Effector memory CD8-positive, alpha-beta T cell (primary cell): ENCODE measurements at places on chromosomes 6 and 20.

DNA sequence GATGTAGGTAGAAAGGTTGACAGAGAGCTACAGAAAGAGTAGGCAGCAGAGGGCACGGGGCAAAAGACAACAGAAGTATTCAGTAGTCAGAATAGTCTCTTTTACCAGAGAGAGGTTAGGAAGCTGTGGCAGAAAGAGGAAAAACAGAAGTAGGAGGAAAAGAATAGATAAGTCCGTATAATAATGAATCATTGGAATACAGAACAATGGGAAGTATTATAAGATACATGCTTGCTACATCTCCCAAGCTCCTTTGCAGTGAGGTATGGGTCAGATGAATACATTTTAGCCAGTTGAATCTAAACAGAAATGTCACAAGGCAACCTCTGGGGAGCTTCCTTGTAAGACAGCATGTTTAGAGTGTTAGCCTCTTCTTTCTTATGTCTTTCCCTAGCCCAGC is 570.5 kb upstream of the CITED2 start:
- DNase-seq = no peak

GRCh38 chr20:36925234-36925633 is 26.3 kb downstream of the SAMHD1 start:
- no peak for DNase-seq

- no peak for DNase-seq
Observed at GRCh38 chr6:22884456-22884855, 315.1 kb downstream of the HDGFL1 start.

GRCh38 chr6:78502386-78502887 is 364.9 kb upstream of the IRAK1BP1 start:
- no peak for DNase-seq

GRCh38 chr6:167762259-167762962 is 64.3 kb upstream of the AFDN start:
- no peak for DNase-seq

- no peak for DNase-seq
Observed at GRCh38 chr6:117619178-117619577, 16.9 kb upstream of the GOPC start.

DNA sequence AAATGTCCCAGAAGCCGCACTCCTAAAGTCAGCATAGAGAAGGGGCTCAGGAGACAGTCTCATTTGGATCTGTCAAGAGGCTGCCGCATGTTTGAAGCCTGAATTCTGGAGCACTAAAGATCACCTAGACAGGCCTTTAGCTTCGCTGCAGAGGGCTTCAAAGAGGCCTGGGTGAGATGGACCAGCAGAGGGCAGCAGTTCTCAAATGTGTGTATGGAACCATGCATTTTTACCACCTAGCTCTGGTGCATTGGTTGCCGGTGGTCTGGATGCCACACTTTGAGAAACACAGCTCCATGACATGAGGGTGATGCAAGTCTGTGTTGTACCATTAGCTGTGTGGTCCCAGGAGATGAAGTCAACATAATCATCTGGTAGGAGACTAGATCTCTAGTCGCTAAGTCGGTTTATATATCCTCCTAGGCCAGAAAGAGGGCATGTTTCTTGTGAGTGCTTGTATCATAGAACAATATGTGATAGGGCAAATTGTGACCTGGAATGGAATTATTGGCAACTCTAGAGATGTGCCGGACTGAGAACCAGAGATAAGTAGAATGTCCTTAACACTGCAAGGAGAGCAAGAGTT is 64.8 kb downstream of the KIAA0319 start:
- peak; percentile 77 for DNase-seq

DNA sequence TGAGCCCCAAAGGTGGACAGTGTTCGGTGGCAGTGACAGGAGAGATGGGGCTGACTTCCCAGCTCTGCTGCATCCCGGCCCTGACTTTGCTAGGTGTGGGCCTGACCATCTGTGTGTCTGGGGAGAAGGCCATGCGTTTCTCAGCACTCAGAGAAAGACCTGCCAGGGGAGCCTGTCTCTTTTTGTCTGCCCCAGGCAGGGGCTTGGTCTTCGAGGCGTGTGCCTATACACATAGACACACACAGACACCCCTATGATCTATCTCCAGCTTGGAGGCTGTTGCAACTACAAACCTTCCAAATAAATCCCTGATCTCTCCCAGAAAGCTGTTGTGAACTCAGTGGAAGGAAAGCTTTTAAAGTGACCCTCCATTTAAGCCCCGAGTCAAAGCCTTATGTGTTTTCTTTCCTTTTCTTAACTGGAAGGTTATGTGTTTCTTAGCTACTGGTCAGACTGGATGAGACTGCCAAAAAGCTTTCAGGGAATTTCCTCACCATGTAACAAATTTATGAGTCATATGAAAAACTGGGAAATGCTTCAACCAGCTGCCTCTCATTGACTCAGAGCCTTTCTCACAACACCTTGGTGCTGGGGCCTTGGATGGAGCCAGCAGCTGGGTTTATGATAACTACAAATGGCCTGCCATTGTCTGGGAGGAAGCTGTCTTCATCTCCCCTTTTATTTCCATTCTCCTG is 102.6 kb downstream of the CDC5L start:
- no peak for DNase-seq

GRCh38 chr6:45626087-45626891 is 248.6 kb upstream of the SUPT3H start:
- no peak for DNase-seq

GRCh38 chr6:33413241-33414120 is 2.7 kb downstream of the PHF1 start:
- DNase-seq = no peak

DNA sequence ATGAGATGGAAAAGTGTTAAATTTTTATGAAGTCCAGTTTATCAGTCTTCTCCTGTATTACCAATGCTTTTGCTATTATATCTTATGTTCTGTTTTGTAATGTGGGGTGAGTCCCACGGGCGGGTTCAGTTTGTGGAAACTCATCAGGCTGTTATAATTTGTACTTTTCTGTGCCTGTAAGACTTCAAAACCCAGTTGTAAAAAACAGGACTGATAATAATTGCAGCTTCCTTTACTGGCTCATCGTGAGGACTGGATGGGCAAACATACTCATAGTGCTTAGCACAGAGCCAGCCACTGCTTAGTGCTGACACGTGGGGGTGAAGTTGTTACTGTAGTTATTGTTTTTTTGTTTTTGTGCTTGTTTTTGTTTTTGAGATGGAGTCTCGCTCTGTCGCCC is 45.6 kb downstream of the TGM2 start:
- DNase-seq = no peak

DNA sequence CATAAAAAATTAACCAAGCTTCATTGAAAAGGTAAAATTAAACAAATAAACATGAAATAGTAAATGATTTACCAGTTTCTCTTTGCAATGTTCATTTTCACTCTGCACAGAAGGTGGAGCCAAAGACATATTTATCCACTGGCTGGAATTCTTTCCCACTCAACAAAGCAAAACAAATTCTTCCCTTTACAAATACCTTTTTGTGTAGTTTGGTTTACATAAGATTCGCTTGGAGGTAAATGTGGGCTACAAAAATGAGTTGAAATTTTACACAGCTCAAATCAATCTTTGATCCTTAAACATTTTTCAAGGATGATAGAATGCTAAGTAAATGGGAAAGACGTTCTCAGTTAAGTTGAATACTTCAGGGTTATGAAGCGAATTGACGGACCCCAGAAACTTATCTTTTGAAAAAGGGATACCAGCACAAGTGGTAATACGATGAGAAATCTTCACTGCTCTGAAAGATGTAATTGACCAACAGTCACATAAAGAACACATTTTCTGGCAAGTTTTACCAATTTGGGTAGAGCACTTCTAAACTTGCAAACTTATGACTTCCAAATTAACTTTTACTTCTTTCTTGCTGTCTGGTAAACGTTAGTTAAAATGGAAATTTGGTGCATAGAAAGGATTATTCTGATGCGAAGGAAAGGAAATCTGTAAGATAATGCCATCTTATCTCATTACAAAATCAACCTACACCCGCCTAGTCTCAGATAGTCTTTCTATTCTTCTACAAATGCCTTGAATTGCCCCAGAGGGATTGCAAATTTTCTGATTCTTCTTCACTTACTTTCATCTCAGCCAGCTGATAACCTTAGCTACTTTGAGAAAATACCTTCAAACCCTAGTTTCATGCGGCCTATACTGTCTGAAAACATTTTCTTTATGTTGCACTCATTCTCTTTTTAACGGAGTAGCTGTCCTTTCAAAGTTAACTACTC is 4.7 kb upstream of the GJA1 start:
- no peak for DNase-seq

DNA sequence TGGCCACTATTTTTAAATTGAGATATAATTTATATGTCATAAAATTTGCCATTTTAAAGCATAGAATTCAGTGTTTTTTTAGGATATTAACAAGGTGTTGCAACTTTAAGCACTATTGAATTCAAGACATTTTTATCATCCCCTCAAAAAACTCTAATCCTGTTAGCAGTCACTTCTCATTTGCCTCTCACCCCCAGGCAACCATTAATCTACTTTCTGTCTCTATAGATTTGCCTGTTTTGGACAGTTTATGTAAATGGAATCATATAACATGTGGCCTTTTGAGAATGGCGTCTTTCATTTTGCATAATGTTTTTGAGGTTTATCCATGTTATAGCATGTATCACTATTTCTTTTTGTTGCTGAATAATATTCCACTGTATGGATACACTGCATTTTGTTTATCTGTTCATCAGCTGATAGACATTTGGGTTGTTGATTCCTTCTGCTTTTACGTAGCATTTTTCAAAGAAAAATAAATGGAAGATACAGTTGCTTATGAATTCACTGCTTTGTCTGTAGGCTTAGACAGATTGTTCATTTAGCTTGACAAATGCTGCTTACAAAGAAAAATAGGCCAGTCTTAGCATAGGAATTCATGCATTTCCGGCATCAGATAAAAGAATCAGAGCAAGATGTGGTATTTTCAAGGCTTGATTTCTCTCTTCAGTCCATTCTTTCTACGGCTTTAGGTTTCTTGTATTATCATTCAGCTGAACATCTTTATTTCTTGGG is 52.9 kb downstream of the STK4 start:
- DNase-seq = no peak

GRCh38 chr6:143539106-143539505 is 27.6 kb upstream of the FUCA2 start:
- DNase-seq = no peak

GRCh38 chr6:43386492-43386891 is 17.0 kb upstream of the ZNF318 start:
- no peak for DNase-seq

GRCh38 chr6:87364602-87365252 is 20.1 kb downstream of the C6orf163 start:
- DNase-seq = no peak

DNA sequence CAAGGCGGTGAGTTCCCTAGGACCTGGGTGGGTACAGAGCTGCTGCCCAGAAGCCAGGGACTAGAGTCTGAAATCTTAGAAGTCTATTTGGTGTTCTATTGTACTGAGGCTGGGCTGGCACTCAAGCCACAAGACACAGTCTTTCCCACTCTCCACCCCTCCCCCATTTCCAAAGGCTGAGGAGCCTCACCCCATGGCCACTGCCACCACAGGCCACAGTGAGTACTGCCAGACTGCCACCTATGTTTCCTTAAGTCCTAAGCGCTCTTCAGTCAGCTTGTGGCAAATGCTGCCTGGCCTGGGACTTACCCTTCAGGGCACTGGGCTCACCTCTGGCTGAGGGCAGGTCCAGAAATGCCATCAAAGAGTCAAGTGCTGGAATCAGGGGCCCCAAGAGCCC is 469.3 kb downstream of the HAO1 start:
- DNase-seq = no peak

GRCh38 chr6:55276745-55277530 is 50.3 kb upstream of the GFRAL start:
- no peak for DNase-seq

DNA sequence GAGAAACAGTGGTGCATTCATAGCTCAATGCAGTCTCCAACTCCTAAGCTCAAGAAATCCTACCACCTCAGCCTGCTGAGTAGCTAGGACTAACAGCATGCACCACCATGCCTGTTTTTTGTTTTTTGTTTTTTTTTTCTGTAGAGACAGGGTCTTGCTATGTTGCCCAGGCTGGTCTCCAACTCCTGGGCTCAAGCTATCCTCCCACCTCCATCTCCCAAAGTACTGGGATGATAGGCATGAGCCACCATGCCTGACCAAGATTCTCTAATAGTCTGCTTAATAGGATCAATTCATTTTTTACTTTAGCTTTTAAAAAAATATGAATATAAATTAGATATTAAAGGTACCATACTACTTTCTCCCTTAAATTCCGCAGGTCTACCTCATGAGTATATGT is 152.3 kb upstream of the BEND3 start:
- no peak for DNase-seq

DNA sequence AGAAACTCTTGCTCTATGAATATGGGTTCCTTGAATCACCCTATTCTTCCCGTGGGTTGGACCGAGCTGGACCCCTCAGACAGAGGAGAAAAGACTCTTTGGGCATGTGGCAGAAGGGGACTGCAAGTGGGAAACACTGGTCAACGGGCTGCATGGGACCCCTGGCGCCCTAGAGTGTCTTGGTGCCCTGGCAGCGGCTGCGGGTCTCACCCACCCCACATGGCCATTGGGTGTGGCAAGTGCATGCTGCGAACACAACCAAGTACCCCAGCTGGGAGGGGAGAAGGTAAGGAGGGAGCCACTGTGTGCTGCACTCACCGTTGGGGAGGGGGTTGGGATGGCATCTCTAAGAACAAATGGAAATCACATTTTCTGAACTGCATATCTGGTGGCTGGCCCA is 438.8 kb upstream of the EYS start:
- DNase-seq = no peak

- DNase-seq = no peak
Observed at GRCh38 chr20:14556206-14556605, 218.8 kb upstream of the FLRT3 start.

- no peak for DNase-seq
Observed at GRCh38 chr6:49072146-49072545, 390.9 kb downstream of the MMUT start.

GRCh38 chr6:118896339-118897136 is 2.6 kb downstream of the ASF1A start:
- DNase-seq = no peak

- no peak for DNase-seq
Observed at GRCh38 chr6:110042670-110043296, 64.7 kb downstream of the GPR6 start.

- no peak for DNase-seq
Observed at GRCh38 chr6:143612186-143612585, 65.6 kb upstream of the PHACTR2 start.

GRCh38 chr20:33303595-33303994 is 20.6 kb downstream of the BPIFB1 start:
- no peak for DNase-seq

GRCh38 chr6:41781366-41781730 is 766 bp downstream of the PRICKLE4 start:
- no peak for DNase-seq

DNA sequence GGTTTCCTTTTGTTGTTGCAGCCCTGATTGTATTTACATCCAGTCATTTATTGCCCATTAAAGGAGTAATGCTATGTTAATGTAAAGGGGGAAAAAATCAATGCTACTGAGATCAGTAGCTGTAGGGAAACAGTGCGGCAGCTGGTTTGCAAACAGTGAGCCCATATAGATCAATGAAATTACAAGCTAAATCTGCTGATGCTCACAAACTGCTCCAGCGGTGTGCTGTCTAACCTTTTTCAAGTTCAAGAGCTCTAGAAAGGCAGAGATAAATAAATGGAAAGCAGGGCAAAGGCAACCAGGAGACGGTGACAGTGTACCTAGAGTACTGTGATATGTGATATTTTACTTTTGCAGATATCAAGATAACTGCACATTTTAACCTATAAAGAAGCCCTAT is 449.0 kb upstream of the MMS22L start:
- DNase-seq = no peak
